ENCODE measurements at places on chromosomes 3 and 15. TPM values are rescaled to one million over a fixed set of nuclear protein-coding genes. Genes with fewer than 3 reads are reported as not detected.

The GOLGA6B gene
- not detected for total RNA-seq

The VIPR1 gene
- total RNA-seq = 76.3 TPM

The EIF4E3 gene
- total RNA-seq = 12.7 TPM

The CHL1 gene
- 77.9 TPM for total RNA-seq

The FMN1 gene
- 44.2 TPM for total RNA-seq

Data from suprapubic skin (tissue), 4 donors.